Activated CD4-positive, CD25-positive, alpha-beta regulatory T cell treated with anti-CD3 and anti-CD28 coated beads, Interleukin-2, amount 50 U/mL, for 16 hours (primary cell): ENCODE measurements at places on chromosomes 2 and 18.

GRCh38 chr2:14157816-14158215 lies 474.7 kb upstream of the LRATD1 start:
- no peak for DNase-seq

DNA sequence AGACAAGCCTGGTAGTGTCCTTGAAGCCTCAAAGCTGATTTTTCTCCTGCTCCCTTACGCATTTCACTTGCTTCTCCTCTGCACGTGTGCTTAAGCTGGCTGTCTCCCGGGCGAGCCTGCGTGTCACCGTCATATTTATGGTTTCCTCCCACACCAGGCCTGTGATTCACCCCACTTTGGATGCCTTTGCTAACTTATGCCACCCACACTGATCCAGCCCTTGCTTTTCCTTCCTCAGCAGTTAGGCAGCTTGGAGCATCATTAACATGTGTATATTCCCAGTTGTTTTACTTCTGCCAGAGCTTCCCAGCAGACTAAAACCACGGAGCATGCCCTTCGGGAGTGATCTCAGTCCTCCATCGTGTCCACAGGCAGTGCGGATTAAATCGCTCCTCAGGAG lies 2.2 kb downstream of the ST3GAL5 start:
- DNase-seq: no peak

DNA sequence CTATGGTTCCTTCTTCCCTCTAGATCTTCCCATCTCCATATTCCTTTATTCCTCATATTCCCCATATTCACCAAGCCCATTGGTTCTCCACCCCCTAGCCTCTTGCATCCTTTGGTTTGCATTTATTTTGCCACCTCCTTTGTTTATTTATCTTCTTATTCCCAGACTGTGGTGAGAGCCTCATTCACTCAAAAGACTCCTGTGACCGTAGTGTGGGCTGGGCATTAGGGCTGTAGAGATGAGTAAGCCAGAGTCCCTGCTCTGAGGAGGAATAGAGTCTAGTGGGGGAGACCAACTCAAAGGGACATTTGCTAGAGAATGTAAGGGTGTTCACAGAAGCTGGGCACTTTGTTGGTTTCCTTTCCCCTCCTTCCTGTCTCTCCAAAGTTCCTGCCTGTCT lies 8.3 kb downstream of the ATG16L1 start:
- no peak for DNase-seq

- no peak for DNase-seq
Observed at GRCh38 chr2:132896073-132896472, 226.1 kb upstream of the LYPD1 start.

- no peak for DNase-seq
Observed at GRCh38 chr2:1773883-1774282, 29.6 kb upstream of the PXDN start.

GRCh38 chr2:39647104-39647765 lies 18.5 kb upstream of the TMEM178A start:
- DNase-seq: no peak

DNA sequence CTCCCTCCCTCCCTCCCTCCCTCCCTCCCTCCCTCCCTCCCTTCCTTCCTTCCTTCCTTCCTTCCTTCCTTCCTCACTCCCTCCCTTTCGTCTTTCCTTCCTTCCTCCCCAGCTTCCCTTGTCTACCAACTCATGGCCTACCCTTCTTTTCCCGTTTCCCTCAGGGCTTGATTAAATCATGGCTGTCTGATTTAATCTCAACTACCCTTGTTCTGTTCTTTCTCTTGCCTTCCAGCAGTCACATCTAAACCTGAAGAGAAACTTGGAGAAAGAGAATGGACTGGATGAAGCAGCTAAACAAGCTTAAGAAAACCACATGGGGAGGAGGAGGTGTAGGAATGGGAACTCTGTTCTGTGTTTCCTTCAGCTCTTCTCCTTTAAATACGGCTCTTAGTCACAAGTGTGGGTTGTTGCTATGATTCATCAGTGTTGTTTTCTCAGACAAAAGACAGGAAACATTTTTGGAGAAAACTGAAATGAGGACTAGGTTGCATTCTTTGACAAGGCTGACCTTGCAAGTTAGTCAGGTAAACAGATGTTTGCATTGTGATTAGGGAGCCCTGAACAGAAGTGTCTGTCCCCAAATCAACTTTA lies 177.9 kb downstream of the LRRTM1 start:
- no peak for DNase-seq

GRCh38 chr2:2523461-2524347 lies 192.6 kb upstream of the MYT1L start:
- DNase-seq: no peak

DNA sequence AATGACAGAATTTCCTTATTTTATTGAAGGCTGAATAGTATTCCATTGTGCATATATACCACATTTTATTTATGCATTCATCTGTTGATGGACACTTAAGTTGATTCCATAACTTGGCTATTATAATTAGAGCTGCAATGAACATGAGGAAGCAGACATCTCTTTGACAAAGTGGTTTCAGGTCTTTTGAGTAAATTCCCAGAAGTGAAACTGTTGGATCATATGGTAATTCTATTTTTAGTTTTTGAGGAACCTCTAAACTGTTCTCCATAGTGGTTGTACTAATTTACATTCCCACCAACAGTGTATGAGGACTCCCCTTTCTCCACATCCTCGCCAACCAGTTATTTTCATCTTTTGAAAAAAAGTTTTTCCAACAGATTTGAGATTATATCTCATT lies 77.5 kb downstream of the TMEM200C start:
- DNase-seq: no peak

- no peak for DNase-seq
Observed at GRCh38 chr2:238789317-238789806, 58.5 kb upstream of the TWIST2 start.

- DNase-seq: no peak
Observed at GRCh38 chr2:227477291-227477690, 5.3 kb downstream of the AGFG1 start.

DNA sequence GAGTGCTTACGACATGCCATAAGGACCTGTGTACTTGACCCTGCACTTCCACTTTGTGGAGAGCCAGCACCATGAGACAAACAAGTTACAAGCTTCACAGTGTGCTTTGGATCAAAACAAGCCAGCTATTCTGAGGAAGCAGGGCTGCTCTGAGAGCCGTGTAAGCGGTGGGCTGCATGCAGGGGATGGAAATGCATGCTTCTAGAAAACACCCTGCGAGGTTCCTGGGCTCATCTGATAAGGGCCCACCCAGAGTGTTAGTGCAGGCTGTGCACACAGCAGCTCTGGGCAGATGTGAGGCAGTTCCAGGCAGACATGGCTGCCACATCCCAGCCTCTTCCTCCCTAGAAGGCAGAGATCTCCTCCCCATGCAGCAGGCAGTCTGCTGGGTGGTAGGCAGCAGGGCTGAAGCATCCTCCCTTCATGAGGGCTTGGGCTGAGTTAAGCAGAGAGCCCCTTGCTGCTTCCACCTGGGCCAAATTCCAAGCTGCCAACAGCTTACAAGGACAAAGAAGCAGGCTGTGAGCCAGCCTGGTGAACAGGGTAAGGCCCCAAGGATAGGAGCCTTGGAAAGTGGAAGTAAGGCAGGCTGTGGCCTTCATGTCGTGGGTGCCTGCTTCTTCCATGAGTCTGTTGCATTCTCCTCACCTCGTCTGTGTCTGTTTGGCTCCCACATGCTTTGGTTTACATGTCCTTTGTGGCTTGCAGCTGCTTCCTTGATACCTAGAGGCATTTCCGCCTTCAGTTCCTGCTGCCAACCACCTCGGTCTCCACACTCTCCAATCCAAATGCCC lies 7.7 kb downstream of the PSD4 start:
- DNase-seq: no peak

GRCh38 chr18:76943542-76944339 lies 121.4 kb downstream of the ZNF236 start:
- DNase-seq: no peak

DNA sequence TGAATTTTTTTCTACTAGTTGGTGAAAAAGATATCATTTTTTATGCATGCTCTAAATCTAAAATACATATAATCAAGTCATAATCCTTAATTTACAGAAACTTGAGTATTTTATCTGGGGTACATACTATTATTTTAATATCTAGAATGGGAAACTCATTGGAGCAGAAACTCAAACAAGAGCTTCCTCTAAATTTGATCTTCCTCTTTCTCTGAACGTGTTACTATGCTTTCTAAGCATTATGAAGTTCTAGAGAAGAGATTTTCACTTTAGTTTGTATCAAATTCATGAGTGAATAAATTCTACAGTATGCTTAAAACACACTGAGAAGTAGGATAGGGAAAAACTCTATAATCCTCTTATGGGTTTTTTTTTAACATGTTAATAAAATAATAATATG lies 20.6 kb upstream of the SLC38A11 start:
- no peak for DNase-seq

GRCh38 chr2:156896294-156896693 lies 361.2 kb upstream of the GALNT5 start:
- DNase-seq: no peak

DNA sequence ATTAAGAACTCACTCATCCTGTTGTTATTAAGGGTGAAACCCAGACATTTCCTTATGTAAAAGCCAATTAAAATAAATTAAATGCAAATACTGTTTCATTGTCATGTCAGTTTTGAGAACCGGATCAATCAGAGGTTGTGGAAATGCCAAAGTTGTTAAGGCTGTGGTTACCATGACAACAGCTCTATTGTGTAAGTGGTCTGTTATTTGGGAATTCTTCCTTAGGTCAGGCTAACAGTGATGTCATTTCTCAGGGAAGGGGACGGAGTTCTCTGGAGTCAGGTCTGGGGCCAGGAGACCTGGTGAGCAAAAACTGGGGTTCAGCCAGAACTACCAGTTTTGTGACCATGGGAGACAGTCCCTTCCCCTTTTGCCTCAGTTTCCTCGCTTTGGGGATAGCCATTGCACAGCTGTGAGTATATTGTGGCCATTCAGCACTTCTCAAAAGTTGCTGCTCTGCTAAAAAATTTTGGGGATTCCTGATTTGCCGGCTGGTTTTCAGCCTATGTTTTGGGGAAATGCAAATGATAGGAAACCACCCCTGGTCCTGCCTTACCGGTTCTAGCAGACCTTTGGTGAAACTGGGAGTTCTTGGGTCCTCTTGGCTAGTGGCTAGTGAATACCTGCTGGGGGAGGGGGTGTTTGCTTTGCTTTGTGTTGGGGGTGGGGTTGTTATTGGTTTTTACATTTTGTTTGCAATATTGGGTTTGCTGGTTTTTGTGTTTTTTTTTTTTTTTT lies 21.6 kb downstream of the HPCAL1 start:
- DNase-seq: no peak

- no peak for DNase-seq
Observed at GRCh38 chr2:8725838-8726237, 44.0 kb downstream of the ID2 start.

DNA sequence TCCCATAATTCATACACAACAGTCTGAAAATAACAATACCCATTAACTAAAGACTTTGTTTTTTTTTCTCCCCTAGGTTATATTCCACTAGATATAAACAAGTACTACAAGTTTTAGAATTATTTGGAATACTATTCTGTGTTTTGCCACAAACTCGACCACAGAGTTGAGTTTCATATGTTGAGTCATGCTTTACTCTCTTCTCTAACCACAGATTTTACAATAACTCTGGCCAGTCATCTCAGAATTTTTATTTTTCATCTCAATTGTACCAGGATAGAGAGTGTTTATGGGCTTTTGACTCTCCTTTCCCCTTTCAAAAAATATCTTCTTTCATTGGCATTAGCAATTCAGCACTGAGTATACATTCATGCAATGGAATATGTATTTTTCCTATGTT lies 348.7 kb upstream of the GALNT5 start:
- DNase-seq: no peak

GRCh38 chr18:13471198-13471845 lies 252.8 kb downstream of the LDLRAD4 start:
- DNase-seq: no peak

DNA sequence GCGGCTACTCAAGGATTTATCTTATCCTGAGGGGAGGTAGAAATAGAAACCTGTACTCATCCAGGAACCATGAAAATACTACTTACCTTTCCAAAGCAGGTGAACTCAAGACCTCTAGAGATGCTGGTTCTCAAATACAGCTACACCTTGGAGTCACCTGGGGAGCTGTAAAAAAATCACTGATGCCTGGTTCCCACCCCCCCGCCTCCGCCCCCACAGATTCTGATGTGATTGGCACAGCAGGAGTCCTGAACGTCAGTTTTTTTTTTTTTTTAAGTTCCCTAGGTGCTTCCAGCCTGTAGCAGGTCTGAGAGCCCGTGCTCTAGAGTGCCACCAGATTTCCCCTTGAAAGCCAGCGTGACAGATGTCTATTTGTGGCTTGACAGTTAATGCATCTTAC lies 113.6 kb downstream of the MRO start:
- DNase-seq: no peak

GRCh38 chr2:192072778-192073177 lies 122.0 kb downstream of the TMEFF2 start:
- DNase-seq: no peak

DNA sequence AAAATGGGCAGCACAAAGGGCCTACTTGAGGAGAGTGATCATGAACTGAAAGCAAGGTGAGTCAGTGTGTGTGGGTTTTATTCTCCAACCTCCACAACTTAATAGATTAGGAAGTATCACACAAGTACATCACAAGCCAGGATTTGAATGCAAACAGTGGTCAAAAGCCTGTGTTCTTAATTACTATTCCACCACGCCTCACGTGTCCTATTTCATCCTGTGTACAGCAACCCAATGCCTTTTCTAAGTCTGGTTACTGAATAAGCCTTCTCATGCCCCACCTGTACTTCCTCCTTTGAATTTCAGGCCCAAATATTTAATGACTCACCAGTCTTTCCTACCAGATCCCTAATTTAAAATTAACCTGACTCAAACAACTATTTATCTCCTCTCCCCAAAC lies 755.7 kb upstream of the SLC8A1 start:
- DNase-seq: no peak
